ENCODE measurements at places on chromosomes 6 and 20.

DNA sequence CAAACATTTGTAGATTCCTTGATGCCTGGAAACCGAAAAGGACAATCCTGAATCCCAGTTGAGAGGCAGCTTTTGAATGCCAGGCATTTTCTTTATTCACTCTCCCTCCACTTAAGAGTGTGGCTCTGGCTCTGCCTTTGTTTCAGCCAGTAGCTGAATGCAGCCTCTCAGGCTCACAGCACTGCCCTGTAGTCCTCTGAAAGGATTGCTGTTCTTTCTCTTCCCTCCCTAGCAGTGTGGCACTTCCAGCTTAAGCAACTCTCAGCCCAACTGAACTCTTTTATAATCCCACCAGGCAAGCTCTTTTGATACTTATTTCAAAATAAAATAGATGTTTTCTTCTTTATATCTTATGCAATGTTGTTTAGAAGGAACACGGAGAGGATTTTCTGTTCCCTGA lies 415.6 kb downstream of the GJA1 start:
- no peak for DNase-seq

DNA sequence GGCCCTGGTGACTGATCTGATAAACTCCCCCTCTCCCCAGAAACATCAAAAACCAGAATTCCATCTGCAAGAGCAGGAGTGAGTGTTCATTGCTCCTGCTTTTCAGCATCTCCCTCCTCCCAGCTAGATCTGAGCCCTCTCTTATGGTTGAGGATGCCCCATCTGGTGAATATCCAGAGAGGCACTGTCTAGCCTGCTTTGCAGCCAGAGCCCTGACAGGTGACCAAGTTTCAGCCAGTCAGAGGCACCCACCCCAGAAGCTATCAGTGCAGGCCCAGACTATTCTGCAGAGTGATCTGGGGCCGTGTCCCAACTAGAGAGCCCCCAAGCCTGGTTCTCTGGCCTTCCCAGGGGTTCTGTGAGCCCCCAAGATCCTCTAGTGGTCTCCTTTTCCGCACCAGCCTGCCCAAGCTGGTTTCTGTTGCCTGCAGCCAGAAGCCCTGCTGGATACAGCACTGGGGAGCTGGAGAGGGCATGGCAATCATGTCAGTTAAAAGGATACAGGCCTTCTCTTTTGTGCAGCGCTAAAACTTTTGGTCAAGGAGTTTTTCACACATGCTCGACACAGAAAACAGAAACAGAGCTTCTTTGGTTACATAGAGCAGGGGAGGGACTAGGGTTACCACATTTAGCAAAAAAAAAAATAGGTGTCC lies 6.6 kb upstream of the BMP7 start:
- DNase-seq: no peak

- DNase-seq: no peak
Measured at GRCh38 chr6:54194067-54194466, 82.8 kb downstream of the MLIP start.

- DNase-seq: no peak
Measured at GRCh38 chr20:36819659-36820058, 46.1 kb upstream of the DSN1 start.

DNA sequence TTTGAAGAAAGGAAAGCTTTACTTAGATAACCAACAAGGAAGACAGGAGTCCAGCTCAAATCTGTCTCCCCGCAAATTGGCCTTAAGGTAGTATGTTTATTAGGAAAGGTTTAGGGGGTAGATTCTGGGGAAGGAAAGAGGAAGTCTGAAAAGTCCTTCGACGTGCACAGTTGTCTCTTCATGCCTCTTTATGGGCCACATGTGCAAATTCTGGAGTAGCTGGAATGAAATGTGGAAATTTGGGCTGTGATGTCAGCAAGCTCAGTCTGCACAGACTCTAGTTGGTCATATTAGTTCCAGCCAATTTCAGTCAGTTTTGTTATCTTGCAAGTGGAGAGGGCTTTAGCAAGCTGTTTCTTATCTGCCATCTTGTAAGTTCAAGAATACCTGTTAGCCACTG lies 50.1 kb downstream of the NUP153 start:
- DNase-seq: no peak

GRCh38 chr20:11522366-11522741 lies 395.3 kb upstream of the BTBD3 start:
- DNase-seq: no peak

- DNase-seq: no peak
Measured at GRCh38 chr6:96913621-96914020, 10.9 kb upstream of the KLHL32 start.

- peak; percentile 37 for DNase-seq
Measured at GRCh38 chr6:116971959-116972358, 94.9 kb downstream of the RFX6 start.

- no peak for DNase-seq
Measured at GRCh38 chr6:116500969-116501433, 10.4 kb upstream of the CALHM5 start.

DNA sequence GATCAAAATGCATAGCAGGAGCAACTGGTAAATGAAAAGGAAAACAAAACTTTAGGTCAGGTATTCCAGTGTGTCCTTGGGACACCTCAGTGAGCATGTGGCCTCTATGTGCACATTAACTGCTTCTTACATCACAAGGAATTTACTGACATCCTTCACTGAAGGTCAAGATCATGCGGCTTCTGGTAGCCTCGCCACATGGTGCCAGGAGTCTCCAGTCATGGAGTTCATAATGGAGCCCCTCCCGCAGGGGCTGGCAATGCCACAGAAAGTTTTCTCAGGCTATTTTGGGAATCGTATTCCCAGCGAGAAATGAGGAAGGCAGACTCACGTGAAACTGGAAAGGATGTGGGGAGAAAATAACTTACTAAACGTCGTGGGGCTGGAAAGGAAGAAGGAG lies 19.7 kb upstream of the SLC22A3 start:
- no peak for DNase-seq

DNA sequence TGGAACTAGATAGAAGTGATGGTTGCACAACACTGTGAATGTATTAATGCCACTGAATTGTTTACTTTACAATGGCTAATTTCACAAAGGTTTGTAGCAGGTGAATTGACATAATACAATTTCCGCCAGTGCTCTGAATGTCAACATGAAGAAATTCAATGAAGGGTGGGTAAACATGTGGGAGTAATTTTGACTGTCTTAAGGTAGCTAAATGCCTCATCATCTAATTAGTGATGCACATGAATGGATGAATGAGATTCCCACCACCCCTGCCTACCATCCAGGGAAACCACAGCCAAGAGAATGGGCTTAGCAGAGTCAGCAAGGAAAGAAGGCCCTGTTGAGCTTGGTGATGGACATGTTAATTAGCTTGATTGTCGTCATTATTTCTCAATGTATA lies 275.3 kb downstream of the ALDH8A1 start:
- no peak for DNase-seq

DNA sequence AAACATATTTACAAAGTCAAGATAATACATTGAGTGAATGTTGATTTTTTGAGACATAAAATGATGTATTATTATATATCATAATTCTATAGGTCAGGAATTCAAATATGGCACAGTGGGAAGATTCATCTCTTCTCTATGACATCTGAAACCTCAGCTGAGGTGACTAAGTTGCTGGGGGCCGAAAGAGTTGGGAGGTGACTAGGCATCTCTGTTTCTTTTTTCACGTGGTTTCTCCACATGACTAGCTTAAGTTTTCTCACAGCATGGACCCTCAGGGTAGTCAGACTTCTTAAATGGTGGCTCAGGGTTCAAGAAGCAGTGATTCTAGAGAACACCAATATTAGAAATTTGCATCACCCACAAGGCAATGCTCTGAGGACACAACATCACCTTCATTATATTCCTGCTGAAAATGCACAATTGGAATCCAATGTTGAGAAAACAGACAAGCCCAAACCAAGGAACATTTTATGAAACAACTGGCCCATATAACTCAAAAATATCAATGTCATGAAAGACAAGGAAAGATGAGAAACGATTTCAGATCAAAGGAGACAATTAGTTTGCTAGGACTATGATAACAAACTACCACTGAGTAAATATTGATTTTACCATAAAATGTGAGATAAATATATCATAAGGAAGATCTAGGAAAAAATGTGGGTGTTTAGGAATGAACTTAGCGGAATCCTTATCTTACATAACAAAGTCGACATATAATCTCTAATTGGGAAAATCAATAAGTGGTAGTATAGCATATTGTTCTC lies 273.3 kb upstream of the IRAK1BP1 start:
- DNase-seq: no peak

GRCh38 chr20:48926821-48927220 lies 5.3 kb downstream of the ARFGEF2 start:
- peak; percentile 85 for DNase-seq

DNA sequence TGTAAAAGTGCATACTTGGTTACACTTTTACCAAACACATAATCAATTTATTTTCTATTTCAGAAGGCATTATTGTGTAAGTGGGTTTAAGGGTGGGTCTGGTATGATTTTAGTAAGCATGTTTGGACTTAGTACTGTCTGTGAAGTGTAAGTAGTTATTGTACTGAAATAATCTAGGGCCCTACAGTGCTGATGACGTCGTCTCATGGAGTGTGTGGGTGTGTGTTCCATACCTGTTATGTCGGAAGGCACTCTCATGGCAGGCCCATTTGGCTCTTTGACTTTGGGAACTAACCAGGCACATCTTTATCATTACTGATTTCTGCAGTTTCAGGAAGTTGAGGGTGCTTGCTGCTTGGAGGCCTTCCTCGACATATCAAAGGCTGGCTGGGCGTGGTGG lies 155.1 kb downstream of the SASH1 start:
- DNase-seq: no peak

- peak; percentile 98 for DNase-seq
Measured at GRCh38 chr20:49775229-49775693, 37.4 kb upstream of the SLC9A8 start.

DNA sequence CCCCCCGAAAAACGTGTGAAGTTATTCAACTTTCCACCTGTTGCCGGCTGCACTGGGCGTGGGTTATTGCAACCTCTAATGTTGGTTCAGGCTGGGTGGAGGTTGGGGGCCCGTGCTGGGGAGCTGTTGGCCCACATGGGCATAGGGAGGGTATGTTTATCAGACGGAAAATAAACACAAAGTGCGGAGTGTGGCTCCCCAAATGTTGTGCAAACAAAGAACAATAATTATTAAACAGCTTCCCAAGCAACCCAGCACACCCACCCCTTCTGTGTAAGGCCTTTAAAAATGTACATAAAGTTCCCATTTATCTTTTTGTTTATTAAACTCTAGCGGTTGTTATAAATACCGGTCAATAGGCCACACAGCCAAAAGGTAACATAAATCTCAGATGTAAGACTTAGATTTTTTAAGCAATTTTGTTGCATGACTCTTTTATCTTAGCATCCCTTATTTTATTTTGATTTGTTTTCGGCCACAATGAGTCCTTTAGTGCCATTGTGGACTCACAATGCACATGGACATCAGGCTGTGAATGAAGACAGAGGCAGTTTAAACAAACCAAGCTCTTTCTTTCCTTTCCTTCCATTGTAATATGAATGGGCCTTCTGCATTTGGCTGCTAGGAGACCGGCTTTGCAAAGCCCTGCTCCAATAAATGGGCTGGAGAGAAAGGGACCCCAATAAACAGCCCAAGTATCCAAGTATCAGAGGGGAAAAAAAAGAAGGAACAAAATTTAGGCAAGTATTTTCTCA lies 6.9 kb upstream of the DLL1 start:
- no peak for DNase-seq

DNA sequence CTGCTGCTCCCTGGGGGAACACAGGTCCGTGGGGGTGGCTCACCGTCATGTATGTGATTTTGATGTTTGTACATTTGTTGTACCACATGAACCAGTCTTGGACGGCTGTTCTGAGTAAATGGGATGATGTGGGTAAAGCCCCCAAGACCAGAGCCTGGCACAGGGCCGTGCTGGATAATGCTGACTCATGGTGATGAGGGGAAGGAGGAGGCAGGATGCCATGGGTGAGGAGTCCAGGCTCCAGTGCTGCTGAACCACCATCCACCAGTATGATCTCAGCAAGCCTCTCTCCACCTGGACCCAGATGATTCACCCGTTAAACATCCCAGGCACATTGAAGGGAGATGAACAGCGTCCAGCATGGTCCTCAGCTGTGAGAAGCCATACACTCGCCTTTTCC lies 9.6 kb upstream of the APCDD1L start:
- DNase-seq: no peak

DNA sequence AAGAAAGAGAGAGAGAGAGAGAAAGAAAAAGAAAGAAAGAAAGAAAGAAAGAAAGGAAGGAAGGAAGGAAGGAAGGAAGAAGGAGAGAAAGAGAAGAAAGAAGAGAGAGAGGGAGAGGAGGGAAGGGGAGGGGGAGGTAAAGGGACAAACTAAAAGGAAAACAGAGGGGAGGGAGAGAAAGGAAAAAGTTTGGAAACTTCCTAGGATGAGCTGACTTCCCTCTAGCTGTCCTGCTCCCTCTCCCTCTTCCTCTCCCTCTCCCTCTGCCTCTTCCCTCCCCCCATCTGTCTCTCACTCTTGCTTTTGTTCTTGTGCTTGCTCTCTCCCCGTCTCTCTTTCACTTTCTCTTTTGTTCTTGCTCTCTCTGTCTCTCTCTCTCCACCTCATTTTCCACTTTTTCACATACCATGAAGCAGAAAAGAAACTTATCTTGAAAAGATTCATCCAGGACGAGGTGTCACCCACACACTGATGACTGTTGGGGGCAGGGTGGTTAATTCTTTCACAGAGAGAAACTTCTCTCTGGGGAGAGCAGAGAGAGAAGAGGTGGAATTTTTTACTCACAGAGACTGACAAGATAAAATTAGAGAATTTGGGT lies 56.4 kb upstream of the DUSP22 start:
- no peak for DNase-seq

DNA sequence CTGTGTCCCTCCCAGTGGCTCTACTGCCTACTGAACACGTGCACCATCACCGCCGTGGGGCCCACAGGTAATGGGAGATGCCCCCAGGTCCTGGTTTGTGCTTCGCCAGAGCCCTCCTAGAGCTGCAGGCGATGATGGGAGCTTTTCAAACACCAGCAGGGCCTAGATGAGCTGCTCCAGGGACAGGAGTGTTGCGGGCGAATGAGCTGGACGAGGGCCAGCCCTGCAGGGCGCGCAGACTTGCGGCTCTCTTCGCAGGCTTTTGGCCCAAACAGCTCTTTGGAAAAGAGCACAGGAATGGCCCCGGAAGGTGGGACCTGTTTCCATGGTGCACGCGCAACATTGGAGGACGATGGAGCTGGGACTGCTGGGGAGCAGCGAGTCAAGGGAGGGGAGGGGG lies 409.3 kb upstream of the SULF2 start:
- DNase-seq: no peak

- DNase-seq: no peak
Measured at GRCh38 chr6:30167101-30167500, 3.8 kb downstream of the TRIM15 start.

DNA sequence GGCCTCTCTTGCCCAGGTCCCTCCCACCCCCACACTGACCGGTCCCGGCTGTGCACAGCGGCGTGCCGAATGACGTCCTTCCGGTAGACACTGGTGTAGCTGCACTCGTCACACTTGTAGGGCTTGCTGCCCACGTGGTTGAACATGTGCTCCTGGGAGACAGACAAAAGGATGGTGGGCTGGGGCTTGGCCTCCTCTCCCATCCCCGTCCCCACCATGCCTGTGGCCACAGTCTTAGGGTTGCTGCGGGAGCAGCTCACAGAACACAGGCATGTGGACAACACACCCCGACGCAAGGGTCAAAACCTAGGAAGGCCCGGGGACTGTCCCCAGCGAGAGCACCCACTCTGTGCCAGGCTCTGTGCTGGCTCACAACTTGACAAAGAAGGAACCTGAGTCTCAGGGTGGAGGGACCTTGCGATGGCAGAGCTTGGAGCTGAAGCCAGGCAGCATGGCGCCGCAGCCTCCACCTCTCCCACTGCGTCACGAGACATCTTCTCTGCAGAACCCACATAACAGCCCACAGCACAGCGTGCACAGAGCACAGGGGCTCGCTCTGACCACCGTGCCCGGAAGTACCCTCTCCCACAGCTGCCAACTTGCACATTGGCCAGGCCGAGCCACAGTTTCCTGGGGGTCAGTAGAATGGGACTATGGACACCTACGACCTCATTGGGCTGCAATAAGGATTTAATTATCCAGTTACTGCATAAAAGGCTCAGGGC lies 9.8 kb downstream of the ZNF335 start:
- no peak for DNase-seq

Data from endothelial cell of umbilical vein (primary cell).